ENCODE measurements at places on chromosomes 13 and 19.
A peak's percentile ranks its signal among the peaks of the same experiment; 100 is the strongest.

GRCh38 chr13:98743377-98743776, 9.1 kb downstream of the SLC15A1 start:
- DNase-seq = peak; percentile 87

GRCh38 chr19:6501740-6502648, at the start of gene TUBB4A:
TSS of gene TUBB4A (minus strand) at chr19:6502309. CDS start at chr19:6502212, 97 bp downstream.
- no peak for DNase-seq

DNA sequence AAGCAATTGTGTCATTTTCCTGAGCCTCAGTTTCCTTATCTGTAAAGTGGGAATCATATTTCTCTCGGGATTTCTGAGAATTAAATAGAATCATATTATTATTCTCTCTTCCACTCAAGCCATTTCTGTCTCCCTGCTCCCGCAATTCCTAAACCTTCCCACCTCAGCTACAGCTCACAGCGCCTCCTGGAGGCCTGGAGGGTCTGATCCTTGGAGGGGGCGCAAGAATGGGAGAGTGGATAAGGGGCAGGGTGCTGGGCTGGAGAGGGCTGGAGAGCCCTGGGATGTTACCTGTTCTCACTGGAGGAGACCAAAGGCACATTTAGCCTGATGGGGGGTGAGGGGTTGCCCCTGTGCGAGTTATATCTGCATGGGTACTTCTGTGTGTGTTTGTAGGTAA, 31.1 kb upstream of the CYP2S1 start:
- no peak for DNase-seq

GRCh38 chr13:50519866-50520265, 323.6 kb downstream of the DLEU7 start:
- no peak for DNase-seq

DNA sequence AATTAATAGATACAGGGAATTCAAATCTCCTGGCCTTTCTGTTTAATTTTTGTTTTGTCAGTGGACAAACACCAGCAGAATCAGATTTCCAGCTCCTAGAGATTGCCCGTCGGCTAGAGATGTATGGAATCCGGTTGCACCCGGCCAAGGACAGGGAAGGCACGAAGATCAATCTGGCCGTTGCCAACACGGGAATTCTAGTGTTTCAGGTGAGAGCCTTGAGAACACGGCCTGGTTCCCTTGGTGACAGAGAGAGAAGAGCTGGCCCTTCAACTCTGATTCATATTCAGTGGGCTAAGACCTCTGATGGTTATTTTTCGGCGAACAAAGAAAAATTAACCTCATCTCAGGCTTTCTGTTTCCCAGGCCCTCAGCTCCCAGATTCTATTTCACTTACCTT, 191.3 kb downstream of the STK24 start:
- no peak for DNase-seq

Data from large intestine (tissue), 12 donors.